CD8-positive, alpha-beta memory T cell (primary cell): ENCODE measurements at places on chromosomes 7 and 10.

- no peak for DNase-seq
Measured at GRCh38 chr10:113454341-113455061, 98.4 kb upstream of the HABP2 start.

GRCh38 chr7:123769371-123769770 lies 20.6 kb upstream of the WASL start:
- no peak for DNase-seq

- DNase-seq = no peak
Measured at GRCh38 chr7:2824678-2825461, 19.2 kb downstream of the GNA12 start.

DNA sequence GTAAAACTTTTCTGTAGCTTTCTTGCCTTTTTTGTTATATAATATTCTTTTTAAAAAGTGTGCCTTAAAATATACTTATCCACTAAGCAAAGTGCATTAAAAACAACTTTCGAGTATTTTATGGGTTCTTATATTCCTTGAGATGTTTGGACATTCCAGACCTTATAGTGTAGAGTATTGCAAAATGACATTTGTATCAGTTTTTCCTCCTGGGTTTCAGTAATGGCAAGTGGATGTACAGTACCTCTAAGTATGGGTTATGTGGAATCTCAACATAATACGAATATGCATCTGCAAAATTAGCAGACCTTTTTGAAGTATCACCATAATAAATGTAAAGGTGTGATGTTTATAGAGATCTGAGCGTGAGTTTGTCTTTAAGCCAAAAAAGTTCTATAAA lies 2.7 kb downstream of the CDK13 start:
- DNase-seq = no peak

GRCh38 chr7:55069271-55069792 lies 50.5 kb downstream of the EGFR start:
- no peak for DNase-seq

GRCh38 chr10:34789966-34790506 lies 25.1 kb downstream of the PARD3 start:
- DNase-seq = no peak

GRCh38 chr10:129163531-129163930 lies 303.5 kb upstream of the MGMT start:
- no peak for DNase-seq

GRCh38 chr7:6272481-6273323 lies at the start of gene CYTH3:
CYTH3 (minus strand) TSS chr7:6272624; CDS start chr7:6272507, 117 bp downstream.
- DNase-seq = peak; percentile 78

DNA sequence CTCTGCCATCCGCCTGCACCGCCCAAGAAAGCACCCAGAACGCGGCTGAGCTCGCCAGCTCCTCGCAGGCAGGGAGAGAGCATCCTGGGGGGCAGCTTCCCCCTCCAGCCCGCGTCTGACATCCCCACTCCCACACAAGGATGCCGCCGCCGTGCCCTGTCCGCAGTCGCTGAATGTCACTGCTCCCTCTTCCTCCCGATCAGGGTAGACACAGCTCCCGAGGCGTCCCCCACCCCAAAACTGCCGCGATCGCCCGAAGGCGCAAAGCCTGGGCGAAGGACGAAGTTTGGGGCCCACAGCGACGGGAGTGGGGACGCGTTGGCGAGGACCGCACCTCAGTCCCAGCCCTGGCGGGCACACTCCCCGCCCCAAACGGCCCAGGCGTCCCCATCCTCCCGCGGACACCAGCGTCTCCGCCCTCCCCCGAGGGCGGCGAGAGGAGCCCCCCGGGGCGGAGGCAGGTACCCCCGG lies 1.5 kb upstream of the KAT6B start:
- DNase-seq = peak; percentile 51

DNA sequence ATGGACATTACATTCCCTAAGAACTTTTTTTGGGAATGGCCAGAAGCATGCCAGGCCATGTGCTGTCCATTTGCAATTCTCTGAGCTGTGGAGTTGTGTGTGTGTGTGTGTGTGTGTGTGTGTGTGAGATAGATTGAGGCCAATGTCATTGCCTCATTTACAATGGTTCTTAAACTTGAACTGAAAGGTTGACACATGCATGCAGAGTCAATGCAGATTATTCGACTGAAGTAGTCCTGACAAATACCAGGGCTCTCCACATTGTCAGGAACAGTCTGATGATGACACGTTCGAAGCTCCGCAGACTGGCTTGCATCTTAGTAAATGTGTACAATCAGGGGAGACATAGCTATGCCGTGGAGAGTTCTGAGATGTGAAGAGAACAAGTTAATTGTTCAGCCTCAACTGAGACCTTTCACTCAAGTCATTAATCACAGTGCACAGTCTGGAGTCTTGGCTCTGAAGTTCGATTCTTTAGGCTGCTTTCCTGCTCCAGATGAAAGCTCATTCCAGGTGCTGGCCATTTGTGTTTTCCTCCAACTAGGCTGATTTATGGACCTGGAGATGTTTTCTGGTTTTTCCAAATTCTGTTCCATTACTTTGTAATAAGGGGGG lies 921.9 kb downstream of the LRMDA start:
- DNase-seq = no peak

- DNase-seq = no peak
Measured at GRCh38 chr10:89942217-89942616, 240.8 kb downstream of the KIF20B start.

- DNase-seq = no peak
Measured at GRCh38 chr7:77242068-77242467, 42.4 kb upstream of the FGL2 start.

DNA sequence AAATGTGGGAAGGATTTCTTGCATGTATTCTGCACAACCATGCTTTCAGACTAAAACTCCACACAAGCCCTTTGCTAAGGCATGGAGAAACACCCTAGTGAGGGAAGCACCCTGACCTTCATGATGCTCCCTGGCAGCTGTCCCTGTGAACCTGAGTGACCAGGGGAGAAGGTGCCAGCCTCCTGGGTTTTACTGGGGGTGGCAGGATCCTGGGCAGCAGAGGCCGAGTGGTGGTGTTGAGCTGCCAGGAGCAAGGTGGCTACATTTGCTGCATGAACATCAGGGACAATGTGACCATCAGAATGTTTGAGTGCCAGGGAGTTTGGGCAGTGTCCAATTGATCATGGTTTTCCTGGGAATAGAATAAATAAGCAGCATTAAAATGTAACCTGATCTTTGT lies 437.9 kb downstream of the TCERG1L start:
- no peak for DNase-seq

GRCh38 chr7:135763261-135763660 lies 14.6 kb upstream of the FAM180A start:
- DNase-seq = no peak

- no peak for DNase-seq
Measured at GRCh38 chr7:101420436-101420835, 57.8 kb downstream of the COL26A1 start.

- no peak for DNase-seq
Measured at GRCh38 chr10:94963901-94964300, 25.4 kb downstream of the CYP2C9 start.

DNA sequence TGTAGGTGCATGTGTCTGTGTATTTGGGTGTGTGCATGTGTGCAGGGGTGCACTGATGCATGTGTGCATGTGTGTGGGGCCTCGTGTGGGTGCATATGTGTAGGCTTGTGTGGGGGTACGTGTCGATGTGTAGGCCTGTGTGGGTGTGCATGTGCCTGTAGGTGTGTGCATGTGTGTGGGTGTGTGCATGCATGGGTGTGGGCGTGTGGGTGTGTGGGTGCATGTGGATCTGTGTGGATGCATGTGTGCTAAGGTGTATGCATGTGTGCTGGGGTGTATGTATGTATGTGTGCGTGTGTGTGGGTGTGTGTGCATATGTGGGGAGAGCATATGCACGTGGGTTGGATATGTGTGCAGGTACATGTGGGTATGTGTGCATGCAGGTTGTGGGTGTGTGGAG lies 73.2 kb downstream of the NKX6-2 start:
- DNase-seq = no peak

- no peak for DNase-seq
Measured at GRCh38 chr10:62885684-62886461, 69.7 kb upstream of the EGR2 start.

GRCh38 chr7:6533893-6534495 lies 17.3 kb downstream of the GRID2IP start:
- DNase-seq = no peak

GRCh38 chr10:79382491-79382941 lies 35.2 kb downstream of the PPIF start:
- DNase-seq = no peak

GRCh38 chr7:90661290-90662151 lies 65.4 kb downstream of the CDK14 start:
- no peak for DNase-seq

DNA sequence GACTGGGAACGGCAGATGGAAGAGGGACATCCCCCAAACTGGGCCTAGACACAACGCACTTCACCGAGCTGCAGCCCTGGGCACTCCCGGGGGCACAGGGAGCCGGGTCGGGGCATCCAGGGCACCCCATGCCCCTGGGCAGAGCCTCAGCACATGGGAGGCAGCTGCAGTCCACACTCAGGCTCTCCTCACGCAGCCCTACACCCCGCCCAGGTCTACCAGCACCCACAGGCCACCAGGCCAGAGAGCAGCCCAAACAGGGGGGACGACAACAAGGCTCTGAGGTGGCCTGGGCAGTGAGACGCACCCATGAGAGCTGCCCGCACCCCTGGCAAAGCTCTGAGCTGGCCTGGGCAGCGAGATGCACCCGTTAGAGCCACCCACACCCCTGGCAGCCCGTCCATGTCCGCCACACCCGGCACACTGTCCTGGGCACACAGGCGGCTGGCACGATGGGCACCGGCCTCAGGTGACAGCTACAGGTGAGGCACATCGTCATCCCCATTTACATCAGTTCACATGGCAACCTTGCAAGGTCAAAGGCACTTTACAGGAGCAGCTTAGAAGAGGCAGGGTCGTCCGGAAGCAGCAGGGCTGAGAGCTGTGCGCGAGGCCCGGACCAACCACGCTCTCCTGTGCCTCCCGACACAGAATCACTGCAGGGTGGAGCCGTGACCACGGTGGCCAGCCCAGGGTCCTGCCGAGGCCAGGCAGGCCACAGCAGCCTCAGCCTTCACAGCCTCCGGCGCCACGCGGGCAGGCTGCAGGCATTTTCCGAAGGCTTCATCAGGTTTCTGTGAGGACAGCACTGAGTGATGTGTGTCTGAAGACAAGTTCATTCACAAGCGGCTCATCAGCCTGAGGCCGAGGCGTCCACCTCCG lies 228.6 kb downstream of the MAD1L1 start:
- no peak for DNase-seq

DNA sequence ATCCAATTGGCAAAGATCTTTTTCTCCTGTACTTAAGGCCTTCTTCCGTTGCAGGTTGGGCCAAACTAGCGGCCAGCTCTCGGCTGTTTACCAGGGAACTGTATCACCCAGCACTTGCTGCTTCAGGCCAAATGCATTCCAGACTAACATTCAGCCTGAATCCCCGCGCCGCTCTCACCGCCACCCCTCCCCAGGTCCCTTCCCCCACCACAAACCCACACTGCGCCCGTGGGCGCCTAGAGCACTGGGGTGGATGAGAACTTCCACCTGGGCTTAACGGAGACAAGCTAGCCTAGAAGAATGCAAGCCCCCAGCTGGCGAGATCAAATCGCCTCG lies 676 bp downstream of the TCAF1 start:
- no peak for DNase-seq

DNA sequence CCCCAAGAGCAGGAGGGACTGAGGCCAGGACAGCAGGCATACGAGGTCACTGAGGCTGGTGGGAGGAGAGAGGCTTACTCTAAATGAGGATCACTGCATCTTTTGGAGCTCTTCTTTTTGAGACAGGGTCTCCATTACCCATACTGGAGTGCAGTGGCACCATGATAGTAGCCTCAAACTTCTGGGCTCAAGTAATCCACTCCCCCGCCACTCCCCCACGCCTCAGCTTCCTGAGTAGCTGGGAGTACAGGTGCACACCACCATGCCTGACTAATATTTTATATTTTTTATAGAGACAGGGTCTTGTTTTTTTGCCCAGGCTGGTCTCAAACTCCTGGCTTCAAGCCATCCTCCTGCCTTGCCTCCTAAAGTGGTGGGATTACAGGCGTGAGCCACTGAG lies 25.8 kb downstream of the OGDH start:
- DNase-seq = no peak

DNA sequence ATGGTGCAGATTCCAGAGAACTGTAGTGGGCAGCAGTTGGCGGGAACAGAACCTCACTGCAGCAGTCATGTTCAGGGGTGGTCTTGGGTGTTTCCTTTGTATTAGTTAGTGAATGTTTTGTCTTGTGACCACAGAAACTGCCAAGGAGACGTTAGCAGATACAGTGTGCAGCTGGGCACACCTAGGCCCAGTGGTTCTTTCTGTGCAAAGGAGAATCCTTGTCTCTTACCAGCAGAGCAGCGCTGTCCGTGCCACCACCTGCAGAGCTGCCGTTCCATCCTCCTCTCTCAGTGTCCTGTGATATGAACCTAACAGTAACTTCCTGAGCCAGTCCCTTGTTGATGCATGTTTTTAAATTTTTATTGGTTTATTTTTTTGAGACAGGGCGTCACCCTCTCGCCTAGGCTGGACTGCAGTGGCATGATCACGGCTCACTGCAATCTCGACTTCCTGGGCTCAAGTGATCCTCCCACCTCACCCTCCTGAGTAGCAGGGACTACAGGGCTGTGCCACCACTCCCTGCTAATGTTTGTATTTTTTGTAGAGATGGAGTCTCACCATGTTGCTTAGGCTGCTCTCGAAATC lies 60.6 kb downstream of the WDR37 start:
- DNase-seq = no peak

DNA sequence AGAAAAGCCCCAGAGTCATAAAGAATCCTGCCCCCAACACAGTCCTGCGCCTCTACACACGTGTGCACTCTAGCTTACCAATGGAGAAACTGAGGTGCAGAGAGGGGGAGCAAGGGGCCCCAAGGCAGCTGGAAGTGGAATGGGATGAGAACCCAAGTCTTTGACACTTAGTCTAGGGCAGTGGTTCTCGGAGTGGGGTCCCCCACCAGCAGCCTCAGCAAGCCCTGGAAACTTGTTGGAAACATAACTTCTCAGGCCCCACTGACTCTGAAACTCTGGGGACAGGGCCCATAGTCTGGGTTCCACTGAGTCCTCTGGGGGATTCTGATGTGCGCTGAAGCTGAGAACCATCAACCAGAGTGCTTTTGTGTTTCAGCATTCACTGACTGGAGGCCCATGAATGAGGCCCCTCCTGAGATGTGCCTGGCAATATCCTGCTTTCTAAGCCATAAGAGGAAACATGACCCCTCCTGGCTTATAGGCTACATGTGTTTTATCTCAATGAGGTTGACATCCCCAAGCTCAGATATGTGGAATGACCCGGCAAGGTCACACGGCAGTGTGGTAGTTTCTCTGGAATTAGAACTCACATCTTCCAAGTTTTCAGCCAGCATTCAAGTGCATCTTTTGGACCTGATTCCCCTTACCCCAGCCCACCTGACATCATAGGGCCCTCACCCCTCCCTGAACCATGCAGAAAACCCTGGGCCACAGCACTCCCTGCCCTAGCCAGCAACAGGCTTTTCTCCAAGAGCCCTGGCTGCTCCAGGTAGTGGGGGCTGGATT lies 147.3 kb upstream of the PCBD1 start:
- no peak for DNase-seq

GRCh38 chr7:87483131-87483530 lies 7.7 kb upstream of the ABCB4 start:
- DNase-seq = no peak

- DNase-seq = no peak
Measured at GRCh38 chr7:30323006-30323355, 38.6 kb downstream of the ZNRF2 start.

GRCh38 chr10:78925800-78926319 lies 142.9 kb upstream of the ZMIZ1 start:
- no peak for DNase-seq
